Cardiac muscle cell (in vitro differentiated cells and primary cell): ENCODE measurements at places on chromosomes 12 and 14. TPM values are rescaled to one million over a fixed set of nuclear protein-coding genes. Genes with fewer than 3 reads are reported as not detected.

- DNase-seq, result peak; percentile 58
Observed at GRCh38 chr14:70934502-70935134, 27.4 kb downstream of the PCNX1 start.

- peak; percentile 93 for DNase-seq
Observed at GRCh38 chr12:116533343-116534251, 25.6 kb upstream of the MAP1LC3B2 start.

DNA sequence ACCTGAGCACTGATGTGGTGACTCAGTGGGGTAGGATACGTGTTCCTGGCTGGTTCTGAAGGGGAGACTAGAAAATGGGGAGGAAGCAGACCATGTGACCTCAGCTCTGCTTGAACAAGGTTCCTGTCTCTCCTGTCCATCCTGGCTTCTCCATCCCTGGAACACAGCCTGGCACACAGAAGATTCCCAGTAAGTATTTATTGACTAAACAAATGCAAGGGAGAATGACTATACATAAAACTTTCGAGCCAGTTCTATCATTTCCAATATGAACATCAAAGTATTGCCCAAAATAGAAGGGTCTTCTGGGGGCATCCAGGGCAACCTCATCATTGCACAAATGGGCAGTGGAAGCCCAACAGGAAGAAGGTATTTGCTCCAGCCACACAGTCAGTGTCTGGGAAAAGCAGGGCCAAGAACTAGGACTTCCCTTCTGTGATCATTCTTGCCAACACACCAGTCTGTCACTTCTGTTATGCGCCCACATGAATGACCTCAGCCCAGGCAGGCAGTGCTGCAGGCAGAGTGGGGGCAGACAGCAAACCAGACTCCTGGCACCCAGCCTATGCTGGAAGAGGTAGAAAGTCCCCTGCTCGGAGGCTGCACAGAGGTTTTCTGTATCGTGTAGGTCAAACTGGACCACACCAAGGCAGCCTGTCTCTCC is 5.6 kb upstream of the SERPINA9 start:
- no peak for DNase-seq

DNA sequence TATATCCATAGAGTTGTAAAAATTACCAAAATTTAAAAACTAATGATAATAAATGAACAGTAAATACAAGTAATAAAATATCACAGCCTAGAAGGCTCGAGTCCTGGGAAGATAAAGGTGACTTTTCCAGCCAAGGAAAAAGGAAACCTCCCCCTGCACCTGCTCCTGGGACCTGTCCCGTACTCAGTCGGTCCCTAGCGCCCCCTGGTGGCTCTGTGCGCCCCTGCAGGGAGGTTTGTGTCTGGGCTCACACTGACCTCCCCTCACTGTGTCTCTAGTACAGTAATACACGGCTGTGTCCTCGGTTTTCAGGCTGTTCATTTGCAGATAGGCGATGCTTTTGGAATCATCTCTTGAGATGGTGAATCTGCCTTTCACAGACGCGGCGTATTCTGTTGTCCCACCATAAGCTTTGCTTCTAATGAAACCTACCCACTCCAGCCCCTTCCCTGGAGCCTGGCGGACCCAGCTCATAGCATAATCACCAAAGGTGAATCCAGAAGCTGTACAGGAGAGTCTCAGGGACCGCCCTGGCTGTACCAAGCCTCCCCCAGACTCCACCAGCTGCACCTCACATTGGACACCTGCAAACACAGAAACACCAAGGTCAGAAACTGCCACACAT is 1030.4 kb downstream of the TMEM121 start:
- no peak for DNase-seq

GRCh38 chr12:68109444-68110217 is 49.9 kb downstream of the IFNG start:
- peak; percentile 24 for DNase-seq

- no peak for DNase-seq
Observed at GRCh38 chr12:130873825-130874224, 2.0 kb downstream of the RAN start.

DNA sequence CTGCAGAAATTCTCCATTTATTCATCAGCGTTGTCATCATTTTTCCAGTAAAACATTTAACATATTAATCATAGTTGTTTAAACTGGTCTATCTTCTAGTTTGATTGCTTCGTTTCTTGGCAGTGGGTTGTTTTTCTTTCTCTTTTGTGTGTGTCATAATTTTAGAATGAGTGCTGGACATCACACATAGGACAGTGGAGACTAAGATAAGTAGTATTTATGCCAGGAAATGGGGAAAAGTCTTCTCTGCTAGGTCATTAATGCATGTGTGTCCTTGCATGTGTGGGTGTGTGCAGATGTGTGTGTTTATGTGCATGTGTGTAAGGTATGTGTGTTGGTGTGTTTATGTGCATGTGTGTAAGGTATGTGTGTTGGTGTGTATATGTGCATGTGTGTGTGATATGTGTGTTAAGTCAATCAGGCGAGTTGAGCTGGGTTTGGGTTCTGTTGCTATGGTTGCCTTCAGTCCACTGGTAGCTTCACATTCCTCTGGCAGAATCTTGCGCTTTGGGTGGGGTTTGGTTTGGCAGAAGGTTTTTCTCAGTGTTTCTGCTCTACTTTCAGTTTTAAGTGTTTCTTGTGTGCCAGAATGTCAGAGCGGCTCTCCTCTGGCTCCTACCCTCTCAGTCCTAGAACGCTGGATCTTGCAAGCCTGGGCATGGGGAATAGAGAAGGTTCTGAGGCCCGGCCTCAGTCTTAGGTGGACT is 7.8 kb upstream of the ADGRD1 start:
- DNase-seq, result no peak

- DNase-seq, result no peak
Observed at GRCh38 chr12:10339053-10339840, 31.6 kb downstream of the KLRD1 start.

GRCh38 chr12:104873374-104873773 is 84.7 kb downstream of the SLC41A2 start:
- DNase-seq, result no peak

- no peak for DNase-seq
Observed at GRCh38 chr14:75402867-75403413, 24.9 kb upstream of the JDP2 start.

GRCh38 chr12:89270548-89270947 is 81.8 kb downstream of the DUSP6 start:
- no peak for DNase-seq

DNA sequence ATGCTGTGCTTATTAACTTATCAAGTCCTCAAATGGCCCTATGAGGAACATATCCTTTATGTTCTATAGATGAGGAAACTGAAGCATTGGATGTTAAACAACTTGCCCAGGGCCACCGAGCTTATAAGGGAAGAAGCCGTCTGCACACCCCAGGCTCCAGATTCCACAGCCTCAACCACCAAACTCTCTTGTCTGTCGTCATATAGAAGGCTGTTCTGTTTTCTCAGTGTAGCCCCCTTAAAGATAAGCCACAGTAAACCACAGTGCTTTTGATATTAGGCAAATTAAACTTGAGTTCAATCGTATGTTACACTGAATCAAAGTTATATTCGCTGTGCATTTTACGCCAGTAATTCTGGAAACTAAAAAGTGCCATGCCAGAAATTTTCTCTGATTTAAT is 116.7 kb downstream of the PRKCH start:
- no peak for DNase-seq

DNA sequence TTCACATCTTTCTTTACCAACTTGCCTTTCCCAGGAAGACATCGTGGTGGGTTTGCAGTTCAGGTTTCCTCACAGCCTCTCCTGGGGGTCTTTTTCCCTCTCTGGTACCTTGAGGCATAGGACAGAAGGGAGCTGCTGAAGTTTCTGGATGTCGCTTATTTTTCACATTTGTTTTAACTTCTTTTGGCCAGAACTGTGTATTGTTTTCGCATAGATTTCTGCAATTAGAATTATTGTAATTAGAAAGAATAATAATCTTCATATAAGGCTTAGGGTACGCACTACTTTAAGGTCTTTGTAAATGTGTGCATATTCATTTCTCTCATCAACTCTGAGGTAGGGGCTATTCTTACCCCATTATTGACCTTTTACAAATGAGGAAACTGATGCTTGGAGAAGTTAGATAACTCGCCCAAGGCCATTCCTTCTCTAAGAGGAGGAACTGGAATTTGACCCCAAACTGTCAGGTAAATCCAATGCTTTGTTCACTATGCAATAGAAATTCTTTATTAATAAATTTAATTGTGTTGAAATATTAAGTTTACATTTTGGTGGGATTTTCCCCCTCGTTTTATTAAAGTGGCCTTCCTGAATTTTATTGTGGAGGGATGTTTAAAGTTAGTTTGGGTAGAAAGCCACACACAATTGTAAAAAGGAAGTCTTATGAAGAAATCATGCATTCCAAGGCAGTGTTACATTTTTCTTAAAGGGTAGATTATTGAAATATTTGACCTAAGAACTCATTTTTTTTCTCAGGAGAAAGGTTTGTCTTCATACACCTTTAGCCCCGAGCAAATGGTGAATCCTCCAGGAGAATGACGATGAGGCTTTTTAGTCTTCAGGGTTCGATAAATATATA is 12.1 kb upstream of the SLC38A2 start:
- DNase-seq, result peak; percentile 71

GRCh38 chr12:96810057-96810456 is 97.0 kb upstream of the NEDD1 start:
- DNase-seq, result no peak

GRCh38 chr12:106712768-106713167 is 61.7 kb upstream of the RIC8B start:
- no peak for DNase-seq

DNA sequence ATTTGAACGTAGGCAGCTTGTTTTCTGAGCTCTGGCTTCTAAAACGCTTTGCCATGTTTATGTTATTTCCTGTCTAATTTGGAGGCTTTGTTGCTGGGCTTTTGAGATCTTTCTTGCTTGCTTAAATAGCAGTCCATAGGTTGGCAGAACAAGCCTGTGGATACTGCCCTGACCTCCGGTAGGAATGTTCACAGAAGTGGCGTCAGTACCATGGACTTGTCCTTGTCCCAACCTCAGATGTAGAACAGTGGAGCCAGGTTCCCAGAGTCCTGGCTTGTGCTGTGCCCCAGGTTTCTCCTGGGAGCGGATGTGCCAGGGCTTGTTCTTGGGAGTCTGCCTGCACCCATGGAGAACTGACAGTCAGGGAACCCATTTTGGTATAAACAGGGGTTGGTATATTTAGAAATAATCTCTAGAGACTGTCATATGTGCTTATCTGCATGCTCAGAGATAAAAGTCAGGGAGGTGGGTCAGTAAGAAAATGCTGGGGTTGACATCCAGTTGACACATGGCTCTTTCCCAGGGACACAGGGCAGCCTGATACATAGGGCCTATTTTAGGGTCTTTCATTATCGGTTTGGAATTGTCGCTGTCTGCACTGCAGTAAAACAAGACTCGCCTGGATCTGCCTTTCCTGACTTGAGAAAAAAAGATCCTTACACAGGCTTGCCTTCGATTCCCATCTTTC is 22.9 kb downstream of the CACNA1C start:
- DNase-seq, result peak; percentile 72

- DNase-seq, result no peak
Observed at GRCh38 chr12:50072198-50072907, 12.8 kb upstream of the SMARCD1 start.

DNA sequence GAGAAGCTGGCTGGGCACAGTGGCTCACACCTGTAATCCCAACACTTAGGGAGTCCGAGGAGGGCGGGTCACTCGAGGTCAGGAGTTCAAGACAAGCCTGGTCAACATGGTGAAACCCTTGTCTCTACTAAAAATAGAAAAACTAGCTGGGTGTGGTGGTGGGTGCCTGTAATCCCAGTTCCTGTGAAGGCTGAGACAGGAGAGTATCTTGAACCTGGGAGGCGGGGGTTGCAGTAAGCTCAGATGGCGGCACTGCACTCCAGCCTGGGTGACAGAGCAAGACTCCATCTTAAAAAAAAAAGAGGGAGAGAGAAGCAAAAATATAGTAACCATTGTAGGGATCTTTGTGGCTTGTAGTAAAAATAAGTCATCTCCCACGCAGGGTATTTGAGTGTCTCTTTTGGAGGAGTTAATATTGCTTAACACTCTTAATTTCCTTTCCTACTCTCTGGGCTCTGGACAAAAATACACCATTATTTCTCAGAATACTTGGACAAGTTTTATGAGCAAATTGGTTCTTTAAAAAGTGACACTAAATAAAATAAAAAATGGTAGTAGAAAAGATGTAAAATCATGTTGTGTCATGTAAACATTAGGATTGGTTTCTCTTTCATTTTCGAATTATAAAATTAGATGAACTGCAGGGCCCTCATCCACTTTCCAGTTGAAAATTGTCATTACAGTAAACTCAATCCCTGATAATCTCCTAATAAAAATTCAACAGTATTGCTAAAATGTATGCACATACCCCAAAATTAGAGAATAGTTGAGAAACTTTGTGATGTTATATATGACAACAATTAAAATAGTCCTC is 61.1 kb upstream of the C12orf71 start:
- DNase-seq, result no peak

DNA sequence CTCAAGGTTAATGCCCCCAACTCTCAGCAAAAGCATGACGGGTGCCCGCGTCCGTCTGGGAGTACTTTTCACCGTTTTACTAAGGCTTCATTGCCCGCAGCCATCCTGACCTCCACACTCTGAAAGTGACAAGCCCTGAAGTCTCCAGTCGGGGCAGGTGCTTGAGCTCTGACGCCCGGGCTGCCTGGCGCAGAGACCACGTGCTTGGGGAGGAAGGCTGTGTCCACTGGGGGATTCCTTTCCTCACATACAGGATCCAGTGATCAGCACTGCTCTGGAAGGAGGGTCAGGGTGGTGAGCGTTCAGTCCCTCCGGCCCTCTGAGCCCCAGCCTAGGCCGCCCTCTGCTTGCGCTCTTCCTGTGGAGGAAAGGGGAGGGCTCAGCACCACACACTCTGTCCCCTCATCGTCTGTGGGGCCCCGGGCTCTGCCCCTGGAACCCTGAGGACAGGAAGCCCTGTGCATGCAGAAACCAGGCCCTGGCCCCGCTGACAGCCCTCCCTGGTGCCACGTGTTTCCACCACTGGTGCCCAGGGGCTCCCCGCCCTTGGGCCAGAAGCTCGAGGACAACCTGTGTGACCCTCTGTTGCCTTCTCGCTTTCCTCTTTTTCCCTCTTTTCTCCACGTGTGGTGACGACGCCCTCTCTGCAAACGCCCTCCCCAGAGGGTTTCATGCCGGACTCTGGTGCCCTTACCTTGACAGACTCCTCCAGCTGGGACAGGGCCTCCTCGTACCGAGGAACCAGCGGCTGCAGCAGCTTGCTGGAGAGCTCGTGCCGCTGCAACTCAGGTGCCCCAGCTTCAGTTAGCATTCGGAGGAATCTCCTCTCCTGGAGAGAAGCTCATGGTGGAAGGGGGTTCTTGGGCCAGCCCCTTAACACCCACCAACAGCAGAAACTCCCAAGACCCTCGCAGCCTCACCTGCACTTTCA is 4.9 kb downstream of the DDX51 start:
- DNase-seq, result no peak

Gene KERA
- total RNA-seq, result not detected in 2 replicates

Gene PABPN1
- total RNA-seq, result 184 and 194 TPM in 2 replicates

Gene LRRIQ1
- total RNA-seq, result 0.18 and 2.0 TPM in 2 replicates

Gene DPF3
- 40.8 and 84.8 TPM in 2 replicates for total RNA-seq

Gene GALNT6
- 5.4 and 8.0 TPM in 2 replicates for total RNA-seq

Gene TPH2
- not detected in 2 replicates for total RNA-seq

Gene SART3
- 75.9 and 145 TPM in 2 replicates for total RNA-seq

Gene POLE2
- total RNA-seq, result 2.8 and 4.5 TPM in 2 replicates

Gene KLRC4
- total RNA-seq, result not detected in 2 replicates

Gene REM2
- total RNA-seq, result 1.6 and 5.1 TPM in 2 replicates

Gene CCDC177
- 0.07 TPM in 1 of 2 replicates, not detected in the other for total RNA-seq
